ENCODE measurements at places on chromosomes 11 and 22.
A peak's percentile ranks its signal among the peaks of the same experiment; 100 is the strongest.

GRCh38 chr11:78220218-78221157 is 31.8 kb downstream of the USP35 start:
- DNase-seq, result no peak

- DNase-seq, result no peak
Measured at GRCh38 chr11:85257837-85258236, 369.3 kb downstream of the DLG2 start.

GRCh38 chr11:23730307-23730998 is 766.4 kb upstream of the LUZP2 start:
- peak; percentile 8 for DNase-seq

DNA sequence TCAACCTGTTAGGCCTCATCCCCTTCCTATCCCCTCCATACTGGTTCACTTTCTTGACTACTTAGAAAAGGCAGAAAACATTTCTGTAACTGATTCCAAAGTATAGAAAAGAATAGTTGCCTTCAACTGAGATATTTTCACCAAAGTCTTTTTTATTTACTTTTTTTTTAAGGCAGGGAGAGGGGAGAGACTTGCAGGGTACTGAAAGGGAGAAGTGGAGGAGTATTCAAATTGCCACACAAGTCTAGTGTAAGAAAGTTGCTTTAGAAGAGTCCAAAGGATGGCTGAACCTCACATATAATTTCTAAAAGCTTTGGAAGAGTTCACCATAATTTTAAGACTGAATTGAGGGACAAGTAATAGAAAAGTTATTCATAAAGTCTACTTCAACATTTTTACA is 6.3 kb downstream of the PHF21A start:
- DNase-seq, result no peak

DNA sequence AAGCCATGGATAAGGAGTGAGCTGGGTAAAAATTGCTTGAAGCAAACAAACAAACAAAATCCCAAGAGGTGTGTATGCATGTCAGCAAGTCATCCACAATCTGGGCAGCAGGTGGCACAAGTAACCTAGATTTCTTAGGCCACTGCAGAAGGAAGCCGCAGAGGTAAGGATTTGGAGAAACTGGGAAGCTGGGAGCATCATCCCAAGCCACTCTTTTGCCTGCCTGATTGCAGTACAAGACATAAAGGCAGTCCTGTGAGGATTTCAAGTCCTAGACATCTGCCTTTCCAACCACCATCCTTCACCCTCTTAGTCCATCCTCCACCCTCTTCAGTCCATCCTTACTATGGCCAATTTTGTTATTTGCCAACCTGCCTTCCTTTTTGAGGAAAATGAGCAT is 67.2 kb upstream of the BMAL1 start:
- DNase-seq, result peak; percentile 63

Measured in H7 (cell line).